ENCODE measurements at places on chromosomes 5 and 9. TPM values are rescaled to one million over a fixed set of nuclear protein-coding genes. Genes with fewer than 3 reads are reported as not detected.
A peak's percentile ranks its signal among the peaks of the same experiment; 100 is the strongest.

- peak; percentile 74 for DNase-seq
These were observed 18.3 kb upstream of the HSDL2 start for GRCh38 chr9:112361601-112362000.

DNA sequence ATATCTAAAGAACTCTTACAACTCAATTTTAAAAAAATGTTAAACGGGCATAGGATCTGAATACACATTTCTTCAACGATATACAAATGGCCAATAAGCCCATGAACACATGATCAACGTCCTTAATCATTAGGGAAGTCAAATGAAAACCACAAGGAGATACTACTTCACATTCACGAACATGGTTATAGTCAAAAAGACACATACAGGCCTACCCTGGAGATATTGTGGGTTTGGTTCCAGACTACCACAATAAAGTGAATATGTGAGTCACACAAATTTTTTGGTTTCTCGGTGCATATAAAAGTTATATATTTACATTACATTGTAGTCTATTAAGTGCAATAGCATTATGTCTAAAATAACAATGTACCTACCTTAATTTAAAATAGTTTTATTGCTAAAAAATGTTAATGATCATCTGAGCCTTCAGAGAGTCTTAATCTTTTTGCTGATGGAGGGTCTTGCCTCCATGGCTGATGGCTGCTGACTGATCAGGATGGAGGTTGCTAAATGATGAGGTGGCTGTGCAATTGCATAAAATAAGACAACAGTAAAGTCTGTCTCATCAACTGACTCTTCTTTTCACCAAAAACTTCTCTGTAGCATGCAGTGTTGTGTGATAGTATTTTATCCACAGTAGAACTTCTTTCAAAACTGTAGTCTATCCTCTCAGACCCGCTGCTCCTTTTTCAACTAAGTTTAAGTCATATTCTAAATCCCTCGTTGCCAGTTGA lies 15.1 kb downstream of the AK3 start:
- no peak for DNase-seq

The SH3TC2 gene
- total RNA-seq: 4.1 TPM

- peak; percentile 23 for DNase-seq
These were observed 71.5 kb downstream of the DAP start for GRCh38 chr5:10689391-10690081.

- no peak for DNase-seq
These were observed 22.6 kb downstream of the MRRF start for GRCh38 chr9:122287214-122287720.

DNA sequence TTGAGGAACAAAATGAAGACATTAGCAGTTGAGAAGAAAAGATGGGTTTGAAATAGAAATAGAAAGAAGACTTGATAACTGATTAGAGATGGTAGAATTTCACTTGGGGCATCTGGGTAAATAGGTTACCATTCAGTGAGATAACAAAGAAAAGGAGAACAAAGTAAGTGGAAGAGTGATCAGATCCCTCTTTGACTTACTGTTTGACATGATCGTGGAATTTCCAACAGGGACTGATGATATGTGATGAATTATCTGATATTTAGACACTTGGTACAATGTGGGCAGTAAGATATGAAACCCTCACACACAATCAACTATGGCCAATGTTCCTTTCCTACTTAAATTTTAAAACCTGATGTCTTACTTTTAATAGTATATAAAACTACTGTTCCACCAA lies 70.1 kb upstream of the STARD4 start:
- DNase-seq: no peak
